CD4-positive, alpha-beta memory T cell (primary cell): ENCODE measurements at places on chromosomes 3 and 15.

- DNase-seq: no peak
These were observed 191.8 kb downstream of the MAGI1 start for GRCh38 chr3:65846936-65847335.

DNA sequence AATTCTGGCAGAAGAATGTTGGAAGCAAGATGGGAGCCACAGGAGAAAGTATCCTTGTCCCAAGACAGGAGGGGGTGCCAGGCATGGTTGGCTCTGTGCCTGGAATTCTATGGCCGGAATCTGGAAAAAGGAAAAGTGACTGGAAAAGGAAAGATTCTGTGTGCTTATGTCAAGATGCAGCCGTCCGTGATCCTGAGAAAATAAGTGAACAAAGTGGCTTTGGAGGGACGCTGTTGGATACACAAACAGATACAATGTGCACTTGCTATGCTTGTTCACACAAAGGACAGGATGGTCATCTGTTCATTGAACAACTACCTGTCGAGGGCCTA lies 28.5 kb upstream of the MUC20 start:
- no peak for DNase-seq

GRCh38 chr3:24004171-24004938 lies 59.3 kb downstream of the NR1D2 start:
- DNase-seq: no peak

GRCh38 chr3:11662392-11662990 lies 18.8 kb upstream of the VGLL4 start:
- DNase-seq: no peak

DNA sequence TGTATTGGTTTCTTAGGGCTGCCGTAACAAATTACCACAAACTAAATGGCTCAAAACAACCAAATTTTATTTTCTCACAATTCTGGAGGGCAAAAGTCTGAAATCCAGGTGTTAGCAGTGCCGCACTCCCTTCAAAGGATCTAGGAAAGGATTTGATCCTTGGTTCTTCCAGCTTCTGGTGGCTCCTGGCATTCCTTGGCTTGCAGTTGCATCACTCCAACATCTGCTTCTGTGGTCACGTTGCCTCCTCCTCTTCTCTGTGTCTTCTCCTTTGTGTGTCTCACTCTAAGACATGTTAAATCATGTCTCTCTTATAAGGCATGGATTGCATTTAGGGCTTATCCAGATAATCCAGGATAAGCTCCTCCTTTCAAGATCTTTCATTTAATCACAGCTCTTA lies 262.2 kb downstream of the MEX3B start:
- no peak for DNase-seq

- no peak for DNase-seq
These were observed 108.4 kb downstream of the MEGF11 start for GRCh38 chr15:66144978-66145725.

GRCh38 chr15:70479785-70480184 lies 283.6 kb downstream of the UACA start:
- no peak for DNase-seq

- no peak for DNase-seq
These were observed 301.6 kb downstream of the EFHB start for GRCh38 chr3:19632099-19633074.

DNA sequence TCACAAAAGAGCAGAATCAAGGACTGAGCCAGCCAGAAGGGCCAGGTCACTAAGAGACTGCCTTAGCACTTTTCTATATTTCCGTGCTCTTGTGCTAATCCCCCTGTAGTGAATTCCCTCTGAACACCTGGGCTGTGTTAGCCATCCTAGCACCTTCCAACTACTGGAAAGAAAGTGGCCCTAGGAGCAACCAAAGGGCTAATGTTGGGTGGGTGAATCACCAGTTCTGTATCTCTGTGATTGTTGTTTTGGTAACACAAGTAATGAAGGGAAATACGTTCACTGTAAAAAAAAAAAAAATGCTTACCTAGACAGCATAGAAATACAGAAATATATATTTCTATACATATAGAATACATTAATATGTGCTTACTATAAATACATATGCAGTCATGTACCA lies 43.9 kb downstream of the PXYLP1 start:
- DNase-seq: no peak

- no peak for DNase-seq
These were observed 5.1 kb downstream of the PSTPIP1 start for GRCh38 chr15:76999996-77000395.

GRCh38 chr3:192675958-192676649 lies 51.2 kb downstream of the FGF12 start:
- DNase-seq: no peak

- no peak for DNase-seq
These were observed 451 bp downstream of the ONECUT1 start for GRCh38 chr15:52789601-52790168.

DNA sequence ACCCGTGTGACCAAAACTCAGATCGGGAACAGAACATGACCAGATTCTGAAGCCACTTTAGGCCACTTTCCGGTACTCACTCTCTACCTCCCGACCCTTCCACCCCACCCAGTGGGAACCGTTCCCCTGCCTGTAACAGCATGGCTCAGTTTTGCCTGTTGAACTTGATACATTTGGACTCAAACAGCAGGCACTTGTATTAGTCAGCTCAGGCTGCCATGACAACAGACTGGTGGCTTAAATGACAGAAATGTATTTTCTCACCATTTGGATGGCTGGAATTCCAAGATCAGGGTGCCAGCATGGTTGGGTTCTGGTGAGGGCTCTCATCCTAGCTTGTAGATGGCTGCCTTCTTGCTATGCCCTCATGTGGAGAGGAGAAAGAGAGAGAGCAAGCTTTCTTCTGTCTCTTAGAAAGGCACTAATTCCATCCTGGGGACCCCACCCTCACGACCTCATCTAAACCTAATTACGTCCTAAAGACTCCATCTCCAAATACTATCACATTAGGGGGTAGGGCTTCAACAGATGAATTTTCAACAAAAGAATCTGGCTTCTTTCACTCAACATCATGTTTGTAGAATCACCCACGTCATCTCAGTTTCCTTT lies 9.3 kb upstream of the SSUH2 start:
- DNase-seq: no peak

DNA sequence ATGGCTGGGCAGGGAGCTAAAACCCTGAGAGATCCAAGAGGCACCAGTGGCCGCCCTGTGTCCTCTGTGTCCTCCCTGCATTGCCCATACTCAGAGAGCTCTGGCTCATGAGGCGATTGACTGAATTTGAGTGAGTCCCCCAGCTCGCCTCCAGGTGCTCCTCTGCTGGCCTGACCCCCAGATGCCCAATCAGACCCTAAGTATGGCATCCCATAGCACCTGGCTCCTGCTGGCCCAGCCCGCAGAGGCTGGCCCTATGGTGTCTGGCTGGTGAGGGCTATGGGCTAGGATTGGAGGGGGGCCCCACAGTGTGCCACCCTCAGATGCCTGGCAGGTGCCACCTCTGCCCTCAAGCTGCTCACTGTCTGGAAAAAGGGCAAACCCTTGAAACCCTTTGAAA lies 1.6 kb upstream of the TKT start:
- no peak for DNase-seq

DNA sequence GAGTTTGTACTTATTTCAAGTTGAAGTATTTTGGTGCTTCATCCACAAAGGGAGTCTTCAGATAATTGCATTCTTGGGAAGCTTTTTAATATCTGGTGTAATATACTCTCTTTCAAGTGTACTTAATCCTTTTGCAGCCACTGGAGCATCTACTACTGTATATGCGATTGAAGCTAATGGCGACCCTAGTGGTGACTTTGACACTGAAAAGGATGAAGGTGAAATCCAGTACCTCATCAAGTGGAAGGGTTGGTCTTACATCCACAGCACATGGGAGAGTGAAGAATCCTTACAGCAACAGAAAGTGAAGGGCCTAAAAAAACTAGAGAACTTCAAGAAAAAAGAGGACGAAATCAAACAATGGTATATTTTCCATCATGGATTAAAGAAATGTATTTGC lies 42.6 kb downstream of the CHD2 start:
- no peak for DNase-seq

DNA sequence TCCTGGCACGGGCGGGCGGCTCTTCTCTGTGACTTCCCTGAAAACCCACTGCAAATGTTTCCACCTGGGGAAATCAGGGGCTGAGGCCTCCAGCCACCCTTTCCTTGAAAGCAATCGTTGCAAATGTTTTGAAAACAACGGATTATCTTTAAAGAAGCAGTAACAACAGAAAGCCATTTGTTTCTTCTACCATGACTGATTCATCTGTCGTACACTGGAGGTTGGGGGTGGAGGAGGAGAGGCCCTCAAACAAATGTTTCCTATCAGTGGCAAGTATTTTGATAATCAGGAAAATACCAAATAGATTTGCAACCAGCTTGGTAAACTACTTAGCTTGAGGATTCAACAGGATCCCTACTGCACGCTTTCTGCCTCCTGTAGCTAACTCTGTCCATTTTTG lies 114.9 kb downstream of the PDZRN3 start:
- no peak for DNase-seq

GRCh38 chr3:29677421-29677820 lies 396.6 kb downstream of the RBMS3 start:
- no peak for DNase-seq

GRCh38 chr3:43031889-43032545 lies 52.9 kb downstream of the GASK1A start:
- no peak for DNase-seq

- no peak for DNase-seq
These were observed 3.5 kb upstream of the CHAC1 start for GRCh38 chr15:40949756-40950207.

GRCh38 chr3:76958861-76959260 lies 81.0 kb upstream of the ROBO2 start:
- no peak for DNase-seq

GRCh38 chr3:127714125-127714571 lies 41.4 kb downstream of the ABTB1 start:
- no peak for DNase-seq

DNA sequence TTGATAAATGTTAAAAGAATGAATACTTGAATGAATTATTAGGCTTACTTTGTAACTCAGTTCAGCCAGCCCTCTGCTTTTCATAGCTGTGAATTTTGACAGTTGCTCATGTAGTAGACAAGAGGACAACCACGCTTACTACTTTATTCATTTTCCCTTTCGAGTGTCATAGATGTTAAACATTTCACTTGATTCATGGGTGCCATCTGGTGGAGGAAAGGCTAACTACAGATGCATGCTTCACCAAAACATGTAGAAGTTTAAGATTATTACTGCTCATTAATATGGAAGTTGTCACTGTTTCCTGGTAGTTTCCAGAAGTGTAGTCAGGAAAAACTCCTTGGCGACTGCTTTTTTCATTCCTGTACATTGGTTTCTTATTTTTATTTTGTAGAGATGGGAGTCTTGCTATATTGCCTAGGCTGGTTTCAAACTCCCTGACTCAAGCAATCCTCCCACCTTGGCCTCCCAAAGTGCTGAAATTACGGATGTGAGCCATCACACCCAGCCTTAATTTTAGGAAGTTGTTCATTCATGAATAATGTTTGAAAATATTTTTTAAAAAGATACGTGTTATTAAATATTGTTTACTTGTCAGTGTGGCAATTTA lies 163.2 kb downstream of the B3GALNT1 start:
- peak; percentile 65 for DNase-seq

DNA sequence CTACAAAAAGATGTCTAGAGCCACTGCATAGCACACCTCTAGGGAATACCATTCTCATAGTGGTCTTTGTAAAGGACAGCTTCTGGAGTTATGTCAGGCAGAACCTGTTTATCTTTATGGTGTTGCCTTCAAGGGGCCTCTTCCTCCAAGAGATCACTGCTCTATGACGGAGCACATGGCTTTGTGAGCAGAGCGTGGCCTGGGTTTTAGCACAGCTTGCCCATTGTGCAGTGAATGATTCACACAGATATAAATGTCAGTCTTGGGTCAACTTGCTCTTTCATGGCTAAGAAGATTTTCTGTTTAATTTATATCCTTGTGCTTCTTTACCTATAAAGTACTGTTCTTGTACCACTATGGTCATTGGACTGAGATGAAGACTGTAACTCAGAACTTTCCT lies 41.5 kb upstream of the RBMS3 start:
- DNase-seq: no peak
